ENCODE measurements at places on chromosomes 1 and 21. TPM values are rescaled to one million over a fixed set of nuclear protein-coding genes. Genes with fewer than 3 reads are reported as not detected.

Gene OLFML2B
- total RNA-seq = 0.73 TPM

Gene CLDN17
- not detected for total RNA-seq

Gene S100B
- 0.78 TPM for total RNA-seq

Gene OR2W3
- 1.2 TPM for total RNA-seq

Gene AK4
- 110 TPM for total RNA-seq

Gene EFNA1
- total RNA-seq = 371 TPM

Data from right lobe of liver (tissue), 6 donors.